ENCODE measurements at places on chromosomes 13 and 19. TPM values are rescaled to one million over a fixed set of nuclear protein-coding genes. Genes with fewer than 3 reads are reported as not detected.
A peak's percentile ranks its signal among the peaks of the same experiment; 100 is the strongest.

- no peak for DNase-seq
Observed at GRCh38 chr13:58397596-58398387, 766.2 kb downstream of the PCDH17 start.

Gene CTXN1
- total RNA-seq = 0.24 TPM

- no peak for DNase-seq
Observed at GRCh38 chr13:28001837-28002473, 13.5 kb upstream of the URAD start.

Gene ELL
- total RNA-seq = 9.9 TPM

- DNase-seq = peak; percentile 66
Observed at GRCh38 chr13:112912726-112913440, 56.1 kb upstream of the MCF2L start.

Gene TDRD3
- 47.8 TPM for total RNA-seq

GRCh38 chr19:53224606-53225005, 30.1 kb downstream of the ZNF677 start:
- no peak for DNase-seq

Gene TUBB4A
- total RNA-seq = 0.40 TPM

DNA sequence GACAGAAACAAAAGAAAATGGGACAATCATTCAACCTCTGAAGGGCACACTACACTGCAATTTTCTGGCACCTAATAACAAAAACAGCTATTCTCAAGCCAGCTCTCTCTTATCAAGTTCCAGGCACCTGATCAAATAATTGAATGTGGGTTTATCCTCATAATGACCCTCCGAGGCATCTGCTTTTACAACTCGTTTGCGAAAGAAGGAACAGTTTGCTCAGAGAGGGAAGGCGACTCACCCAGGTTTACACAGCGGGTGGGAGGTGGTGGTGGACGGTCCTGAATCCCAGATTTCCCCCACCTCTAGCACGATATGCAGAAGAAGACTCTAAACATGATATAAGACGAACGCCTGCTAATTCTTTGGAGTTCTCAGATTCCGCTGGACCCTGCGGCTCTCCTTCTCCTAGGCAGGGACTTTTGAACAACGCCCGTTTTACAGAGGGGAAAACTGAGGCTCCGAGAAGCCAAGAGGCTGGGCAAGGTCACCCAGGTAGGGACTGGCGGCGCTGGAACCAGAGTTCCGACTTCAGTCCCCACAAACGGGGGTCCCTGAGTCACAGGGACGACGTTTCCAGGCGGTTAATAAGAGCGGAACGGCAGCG, 641 bp downstream of the SGTA start:
- no peak for DNase-seq

Gene KLK14
- 0.32 TPM for total RNA-seq

Gene PRR22
- total RNA-seq = 1.3 TPM

- DNase-seq = no peak
Observed at GRCh38 chr13:51246025-51246417, 23.8 kb downstream of the FAM124A start.

- peak; percentile 82 for DNase-seq
Observed at GRCh38 chr19:49512970-49513745, 697 bp downstream of the FCGRT start.

DNA sequence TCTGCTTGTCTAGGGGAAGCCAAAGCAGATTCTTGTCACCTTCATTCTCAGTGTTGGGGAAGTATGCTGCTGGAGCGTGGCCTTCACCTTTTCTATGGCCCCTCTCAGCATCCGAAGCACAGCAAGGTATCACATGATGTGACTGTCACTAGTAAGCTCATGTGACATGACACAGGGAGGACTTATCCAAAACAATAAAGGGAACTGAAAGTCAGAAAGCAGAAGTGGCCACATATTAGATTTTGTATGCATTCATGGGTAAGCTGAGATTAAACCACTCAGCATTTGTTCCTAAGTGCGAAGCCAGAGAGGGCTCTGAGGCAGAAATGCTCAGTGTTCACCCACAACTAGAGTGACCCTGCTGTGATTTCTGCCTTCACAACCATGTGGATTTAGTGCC, 72.8 kb upstream of the PCDH8 start:
- no peak for DNase-seq

Gene SYCN
- not detected for total RNA-seq

Gene IRGC
- total RNA-seq = not detected

Gene FUT6
- total RNA-seq = not detected

DNA sequence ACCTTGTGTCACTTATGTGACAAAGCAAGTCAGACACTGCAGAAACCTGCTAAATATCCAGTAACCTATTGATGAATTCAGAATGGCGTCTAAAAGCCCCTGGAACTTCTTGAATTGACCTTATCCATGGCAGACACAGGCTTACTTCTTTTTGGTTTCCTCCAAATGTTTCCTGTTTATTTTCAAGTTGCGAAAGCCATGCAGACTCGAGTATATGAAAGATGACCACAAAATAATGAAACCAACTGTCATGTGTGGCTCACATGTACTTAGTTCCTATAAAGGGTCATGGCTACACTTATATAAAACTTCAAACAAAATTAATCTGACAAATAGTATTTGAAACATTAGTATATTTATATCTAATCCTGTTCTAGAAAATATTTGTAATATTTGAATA, 113.1 kb upstream of the FNDC3A start:
- no peak for DNase-seq

Gene ZDHHC20
- total RNA-seq = 20.2 TPM

DNA sequence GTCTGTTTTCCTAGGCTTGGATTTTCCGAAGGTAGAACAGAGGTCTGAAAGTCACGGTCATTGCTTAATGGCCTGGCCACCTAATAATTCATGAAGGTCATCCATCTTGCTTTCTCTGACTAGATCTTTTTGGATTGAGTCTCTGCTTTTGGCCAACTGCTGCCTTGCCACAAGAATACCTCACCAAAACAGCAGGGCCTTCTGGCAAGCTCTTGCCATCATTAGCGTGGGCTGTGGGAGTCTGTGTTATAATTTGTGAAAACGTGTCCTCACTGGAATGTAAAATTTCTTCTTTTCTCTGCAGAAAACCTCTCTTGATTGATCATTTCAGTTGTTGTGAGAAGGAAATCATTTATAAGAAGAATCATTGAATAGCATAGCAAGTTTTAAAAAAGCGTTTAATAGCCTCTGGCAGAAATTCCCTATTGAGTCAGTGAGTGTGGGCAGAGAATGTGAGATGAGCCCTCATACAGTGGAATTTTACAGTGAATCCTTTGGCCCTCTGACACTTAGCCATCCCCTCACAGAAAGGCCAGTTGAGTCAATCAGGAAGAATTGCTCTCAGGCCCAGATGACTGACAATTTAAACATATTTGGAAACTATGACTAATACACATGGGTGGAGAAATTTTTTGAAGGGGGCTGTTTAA, 43.2 kb upstream of the ERICH6B start:
- no peak for DNase-seq

DNA sequence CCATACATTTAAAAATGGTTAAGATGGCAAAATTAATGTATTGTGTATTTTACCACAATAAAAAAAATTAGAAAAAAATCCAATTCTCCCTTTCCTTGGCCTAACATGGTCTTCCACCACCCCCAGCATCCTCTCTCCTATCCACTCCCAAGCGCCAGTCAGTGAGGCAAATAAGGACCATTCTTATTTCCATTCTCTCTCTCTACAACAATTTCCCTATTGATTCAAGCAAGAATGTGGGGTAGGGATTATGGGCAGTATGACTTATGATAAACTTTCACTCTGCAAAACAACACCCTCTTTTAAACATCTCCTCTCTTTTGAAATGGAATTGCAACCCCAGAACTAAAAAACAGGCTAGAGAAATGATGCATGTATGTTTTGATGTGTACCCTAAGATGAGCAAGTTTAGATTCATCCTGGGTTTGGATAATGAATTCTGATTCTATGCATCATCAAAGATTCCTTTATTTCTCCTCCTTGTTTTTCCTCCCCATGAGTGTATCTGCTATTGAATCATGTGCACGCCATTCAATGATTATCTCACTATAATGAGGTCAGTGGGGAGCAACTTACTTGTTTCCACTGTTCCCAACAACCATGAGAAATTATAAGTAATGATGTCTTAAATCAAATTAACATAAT, 3.5 kb downstream of the STARD13 start:
- DNase-seq = no peak

DNA sequence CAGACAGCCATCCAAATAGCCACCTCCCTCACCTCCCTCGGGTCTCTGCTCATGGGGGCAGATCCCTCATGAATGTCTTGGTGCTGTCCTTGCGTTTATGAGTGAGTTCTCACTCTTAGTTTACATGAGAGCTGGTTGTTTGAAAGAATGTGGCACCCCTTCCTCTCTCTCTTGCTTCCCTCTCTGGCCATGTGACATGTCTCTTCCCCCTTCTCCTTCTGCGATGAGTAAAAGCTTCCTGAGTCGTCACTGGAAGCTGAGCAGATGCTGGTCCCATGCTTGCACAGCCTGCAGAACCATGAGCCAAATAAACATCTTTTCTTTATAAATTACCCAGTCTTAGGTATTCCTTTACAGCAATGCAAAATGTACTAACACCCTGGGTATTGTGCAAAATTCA, 208.7 kb downstream of the LACC1 start:
- DNase-seq = no peak

DNA sequence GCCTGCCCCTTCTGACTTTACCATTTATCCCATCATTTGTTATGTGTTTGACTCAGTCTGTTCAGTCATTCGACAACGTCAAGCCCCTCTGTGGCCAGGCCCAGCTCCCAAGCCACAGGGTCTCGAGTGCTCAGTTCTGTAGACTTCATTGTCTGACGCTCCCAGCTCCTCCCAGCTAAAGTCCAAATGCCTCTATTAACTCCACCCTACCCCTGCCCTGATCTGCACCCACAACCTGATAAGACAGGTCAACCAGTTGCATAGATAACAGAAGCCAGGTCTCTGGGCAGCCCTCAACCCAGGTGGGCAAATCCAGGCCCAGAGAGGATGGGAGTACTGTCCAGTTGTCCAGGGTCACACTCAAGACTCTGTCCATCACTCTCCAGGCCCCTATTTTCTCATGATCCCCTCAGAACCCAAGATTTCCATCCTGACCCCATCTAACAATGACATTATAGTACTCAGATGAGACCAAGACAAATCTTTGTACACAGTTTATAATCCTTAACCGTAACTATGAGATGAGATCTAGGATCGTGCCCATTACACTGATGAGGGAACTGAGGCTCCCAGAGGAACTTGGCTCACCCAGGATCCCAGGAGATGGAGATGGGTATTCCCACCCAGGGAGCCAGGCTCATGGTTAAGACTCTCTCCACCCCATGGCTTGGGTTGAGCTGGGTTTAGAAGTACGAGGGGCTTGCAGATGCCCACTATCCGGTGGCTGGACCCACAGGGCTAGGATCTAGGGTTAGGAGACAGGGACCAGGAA, 1.1 kb downstream of the TM6SF2 start:
- no peak for DNase-seq

Gene CEACAM4
- 0.51 TPM for total RNA-seq

Gene IZUMO1
- 0.83 TPM for total RNA-seq

Gene ONECUT3
- total RNA-seq = not detected

DNA sequence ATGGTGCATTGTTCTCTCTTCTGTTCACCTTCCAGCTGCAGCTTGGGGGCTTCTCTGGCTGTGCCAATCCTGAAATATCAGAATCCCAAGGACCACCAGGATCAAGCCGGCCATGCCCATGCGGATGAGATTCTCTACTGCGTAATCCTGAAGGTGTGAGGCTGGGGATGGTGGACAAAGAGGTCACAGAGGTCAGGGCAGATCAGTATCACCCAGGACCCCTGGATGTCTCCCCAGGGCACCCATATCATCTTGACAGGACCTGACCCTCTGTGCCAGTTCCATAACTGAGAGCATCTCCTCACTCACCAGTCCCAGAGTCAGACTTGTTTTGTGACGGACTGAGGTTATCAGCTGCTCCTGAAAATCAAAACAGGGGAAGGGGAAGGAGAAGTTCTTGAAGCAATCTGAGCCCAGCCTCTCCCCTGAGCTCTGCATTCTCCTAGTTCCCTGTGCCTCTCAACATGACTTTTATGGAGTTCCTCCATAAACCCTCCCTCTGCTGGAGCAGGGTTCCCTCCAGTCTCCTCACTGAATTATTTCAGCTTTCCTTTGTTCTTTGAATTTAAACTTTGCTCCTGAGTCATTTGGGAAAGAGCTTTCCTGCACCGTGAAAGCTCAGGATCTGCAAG, 5.5 kb downstream of the LILRA5 start:
- DNase-seq = no peak

Gene CDX2
- not detected for total RNA-seq

Gene POU2F2
- total RNA-seq = 0.51 TPM

DNA sequence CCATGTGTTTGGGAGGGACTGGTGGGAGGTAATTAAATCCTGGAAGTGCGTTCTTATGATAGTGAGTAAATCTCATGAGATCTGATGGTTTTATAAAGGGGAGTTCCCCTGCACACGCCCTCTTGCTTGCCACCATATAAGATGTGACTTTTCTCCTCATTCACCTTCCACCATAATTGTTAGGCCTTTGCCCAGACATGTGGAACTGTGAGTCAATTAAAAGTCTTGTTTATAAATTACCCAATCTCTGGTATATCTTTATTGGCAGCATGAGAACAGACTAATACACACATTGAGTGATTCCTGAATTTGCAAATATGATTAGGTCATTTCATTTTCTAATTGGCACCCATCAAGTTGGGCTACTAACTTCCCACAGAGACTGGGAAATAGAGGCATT, 977.2 kb downstream of the SLITRK1 start:
- no peak for DNase-seq

GRCh38 chr13:51821606-51822005, 17.6 kb upstream of the DHRS12 start:
- DNase-seq = peak; percentile 69

Gene KASH5
- total RNA-seq = not detected

Data from cardiac septum (tissue), 1 donor.